ENCODE measurements at places on chromosomes 6 and 20. TPM values are rescaled to one million over a fixed set of nuclear protein-coding genes. Genes with fewer than 3 reads are reported as not detected.

Gene JAG1
- total RNA-seq, result 42.9 TPM

Gene TBCC
- 29.4 TPM for total RNA-seq

Gene TREM2
- not detected for total RNA-seq

Gene TREM1
- total RNA-seq, result not detected

Gene RSPO3
- total RNA-seq, result 0.39 TPM

Gene BPI
- total RNA-seq, result not detected

Gene FLRT3
- total RNA-seq, result not detected

Gene FNDC11
- 0.21 TPM for total RNA-seq

Gene FUCA2
- total RNA-seq, result 11.4 TPM

Gene BTBD9
- 8.0 TPM for total RNA-seq

Gene HUS1B
- total RNA-seq, result 0.92 TPM

Gene SRMS
- not detected for total RNA-seq

DNA sequence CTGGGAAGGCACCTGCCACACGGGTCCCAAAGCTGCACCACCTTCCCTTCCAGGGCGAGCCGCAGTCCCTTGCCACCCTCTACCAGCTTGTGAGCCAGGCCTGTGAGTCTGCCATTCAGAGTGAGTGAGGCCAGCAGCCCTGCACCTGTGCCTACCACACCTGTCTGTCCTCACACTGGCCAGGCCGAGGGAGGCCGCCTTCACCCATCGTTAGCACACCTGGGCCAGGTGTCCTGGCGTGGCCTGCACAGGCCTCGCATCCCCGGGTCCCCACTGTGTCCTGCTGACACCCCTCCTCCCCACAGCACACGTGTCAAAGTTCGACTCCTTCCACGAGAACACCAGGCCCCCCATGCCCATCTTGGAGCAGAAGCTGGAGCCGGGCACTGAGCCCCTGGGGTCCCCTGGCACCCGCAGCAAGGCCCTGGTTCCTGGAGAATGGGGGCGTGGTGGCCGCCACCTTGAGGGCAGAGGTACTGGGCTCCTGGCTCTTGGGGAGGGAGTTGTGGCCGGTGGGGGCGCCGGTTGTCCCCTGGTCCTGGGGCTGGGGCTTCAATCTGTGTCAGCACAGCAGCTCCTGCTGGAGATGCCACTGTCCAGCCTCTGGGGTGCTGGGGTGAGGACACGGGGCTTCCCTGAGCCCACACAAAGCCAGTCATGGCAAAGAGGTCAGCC lies 33.0 kb downstream of the CHRNA4 start:
- no peak for DNase-seq

DNA sequence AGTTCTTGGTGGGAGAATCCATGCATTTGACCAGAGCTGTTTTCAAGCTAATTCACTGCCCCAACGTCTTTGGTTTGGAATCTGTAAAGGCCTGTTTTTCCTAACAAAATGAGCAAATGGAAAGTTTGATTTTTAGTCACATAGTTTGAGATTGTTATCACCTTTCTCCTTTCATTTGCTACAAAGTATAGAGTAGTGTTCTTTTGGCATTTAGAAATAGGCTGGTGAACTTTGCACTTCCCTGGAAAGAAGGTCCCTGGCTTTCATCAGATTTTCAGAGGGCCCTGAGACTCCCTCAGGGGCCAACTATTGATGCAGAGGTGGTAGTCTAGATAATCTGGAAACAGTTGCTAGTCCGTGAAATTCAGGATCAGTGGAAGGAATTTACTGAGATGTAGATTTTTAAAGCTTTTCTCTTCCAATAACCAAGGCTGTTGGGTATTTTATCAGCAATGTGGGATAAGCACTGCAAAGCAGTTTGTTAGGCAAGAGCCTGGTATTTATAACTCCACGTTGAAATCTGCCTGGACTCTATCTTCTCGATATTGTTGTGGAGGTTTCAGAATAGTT lies 1.7 kb downstream of the ARFGEF2 start:
- DNase-seq, result no peak

- DNase-seq, result peak; percentile 49
These were observed 1.8 kb downstream of the OOEP start for GRCh38 chr6:73367761-73368355.

- DNase-seq, result peak; percentile 55
These were observed 102.4 kb upstream of the SUPT3H start for GRCh38 chr6:45479834-45480751.

DNA sequence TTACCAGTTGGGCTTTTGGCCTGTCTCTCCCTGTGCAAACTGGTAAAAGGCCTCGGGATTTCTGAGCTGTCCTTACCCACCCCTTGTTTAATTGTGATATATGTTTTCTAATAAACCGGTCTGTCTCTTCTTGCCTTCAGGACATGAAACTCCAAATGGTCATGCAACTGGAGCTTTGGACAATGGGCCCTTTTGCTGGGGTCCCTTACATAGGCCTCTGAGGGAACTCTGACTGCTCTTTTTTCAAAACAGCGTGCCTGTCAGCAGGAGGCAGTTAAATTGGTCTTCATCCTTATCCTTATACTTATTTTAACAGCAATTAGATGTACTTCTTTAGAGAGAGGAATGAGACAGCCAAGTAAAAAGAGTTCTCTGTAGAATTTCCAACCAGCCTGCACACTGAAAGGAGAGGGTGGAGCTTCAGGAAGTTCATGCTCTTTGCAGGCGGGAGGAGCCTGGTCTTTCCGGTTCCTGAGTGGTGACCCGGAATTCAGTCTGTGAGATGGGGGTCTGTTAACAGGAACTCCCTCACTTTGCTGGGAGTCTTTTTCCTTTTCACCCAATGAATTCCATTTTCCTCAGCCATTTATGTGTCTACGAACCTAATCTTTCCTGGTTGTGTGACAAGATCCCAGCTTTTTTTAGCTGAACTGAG lies 299.6 kb upstream of the GJE1 start:
- DNase-seq, result no peak

DNA sequence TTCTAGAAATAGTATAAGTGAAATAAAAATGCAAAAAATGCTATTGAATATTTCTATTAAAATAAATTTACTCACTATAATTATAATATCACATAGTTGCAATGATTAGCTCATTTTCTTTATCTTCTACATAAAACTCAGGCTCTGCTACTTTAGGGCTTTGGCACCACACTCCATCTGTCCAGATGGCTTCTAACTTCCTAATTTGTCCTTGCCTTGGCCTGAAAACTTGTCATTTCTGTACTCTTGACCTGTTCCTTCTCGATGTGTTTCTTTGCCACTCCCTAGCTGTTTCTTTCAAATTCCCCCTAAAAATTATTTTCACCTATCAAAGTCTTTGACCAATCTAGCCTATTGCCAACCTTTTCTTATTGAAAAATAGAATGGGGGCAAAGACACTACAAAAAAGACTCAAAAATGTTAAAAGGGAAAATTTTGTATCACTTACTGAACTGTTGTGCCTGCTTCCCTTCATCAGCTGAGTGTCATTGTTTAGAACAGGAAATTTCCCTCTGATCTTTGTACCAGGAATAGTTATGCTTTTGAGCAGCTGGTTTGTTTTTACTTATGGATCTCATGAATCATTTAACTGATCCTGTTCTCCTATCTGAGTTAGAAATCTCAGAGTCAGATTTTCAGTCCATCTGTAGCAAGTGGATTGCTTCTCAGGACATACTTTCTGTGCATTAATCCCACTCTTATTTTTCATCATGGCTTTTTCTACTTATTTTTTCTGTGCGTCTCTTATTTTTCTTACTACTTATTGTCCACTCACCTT lies 279.2 kb upstream of the CNR1 start:
- DNase-seq, result no peak

DNA sequence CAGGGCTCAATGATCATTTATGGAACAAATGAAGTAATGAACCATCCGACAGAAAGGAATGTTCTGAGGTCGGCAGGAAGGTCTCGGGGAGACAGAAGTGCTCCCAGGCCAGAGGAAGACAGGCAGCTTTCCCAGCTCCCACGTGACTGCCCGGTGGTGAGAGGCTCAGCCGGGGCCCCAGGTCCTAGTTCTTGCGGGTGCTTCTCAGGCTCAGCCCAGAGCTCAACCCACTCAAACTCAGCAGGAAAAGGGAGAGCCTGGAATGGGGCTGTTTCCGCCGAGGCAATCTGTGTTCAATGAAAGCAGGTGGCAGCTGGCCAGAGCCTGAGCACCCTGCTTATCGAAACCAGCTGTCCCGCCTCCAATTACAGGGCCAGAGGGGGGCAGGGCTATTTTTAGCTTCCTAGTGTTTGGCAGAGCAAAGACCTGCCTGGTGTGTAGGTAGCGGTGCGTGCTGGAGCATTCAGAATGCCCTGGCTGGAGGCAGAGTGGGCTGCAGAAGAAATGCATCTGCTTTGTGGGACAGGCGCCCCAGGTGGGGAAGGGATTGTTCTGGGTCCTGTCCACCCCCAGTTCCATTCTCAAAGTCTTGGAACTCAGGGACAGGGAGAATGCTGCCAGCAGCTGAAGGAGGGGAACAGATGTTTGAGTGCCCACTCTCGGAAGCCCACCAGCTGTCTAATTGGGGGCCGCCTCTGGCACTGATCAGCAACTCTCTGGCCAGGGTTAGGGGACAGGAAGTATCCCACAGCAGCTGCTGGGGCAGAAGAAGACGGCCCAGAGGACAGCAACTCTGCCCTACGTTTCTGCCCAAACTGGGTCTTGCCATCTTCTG lies 145.1 kb downstream of the PREX1 start:
- peak; percentile 99 for DNase-seq

DNA sequence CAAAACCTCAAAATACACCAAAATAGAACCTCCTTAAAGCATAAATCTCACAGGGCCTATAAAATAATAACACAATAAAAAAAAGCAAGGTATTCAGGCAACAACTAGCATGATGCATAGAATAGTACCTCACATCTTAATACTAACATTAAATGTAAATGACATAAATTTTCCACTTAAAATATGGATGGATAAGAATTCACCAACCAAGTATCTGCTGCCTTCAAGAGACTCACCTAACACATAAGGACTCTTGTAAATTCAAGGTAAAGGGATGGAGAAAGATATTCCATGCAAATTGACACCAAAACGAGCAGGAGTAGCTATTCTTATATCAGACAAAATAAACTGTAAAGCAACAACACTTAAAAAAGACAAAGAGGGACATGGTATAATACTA lies 52.2 kb downstream of the PERP start:
- DNase-seq, result no peak

- DNase-seq, result no peak
These were observed 315.6 kb upstream of the QKI start for GRCh38 chr6:163098827-163099479.

GRCh38 chr6:39095578-39095977 lies 19.4 kb downstream of the SAYSD1 start:
- DNase-seq, result no peak

DNA sequence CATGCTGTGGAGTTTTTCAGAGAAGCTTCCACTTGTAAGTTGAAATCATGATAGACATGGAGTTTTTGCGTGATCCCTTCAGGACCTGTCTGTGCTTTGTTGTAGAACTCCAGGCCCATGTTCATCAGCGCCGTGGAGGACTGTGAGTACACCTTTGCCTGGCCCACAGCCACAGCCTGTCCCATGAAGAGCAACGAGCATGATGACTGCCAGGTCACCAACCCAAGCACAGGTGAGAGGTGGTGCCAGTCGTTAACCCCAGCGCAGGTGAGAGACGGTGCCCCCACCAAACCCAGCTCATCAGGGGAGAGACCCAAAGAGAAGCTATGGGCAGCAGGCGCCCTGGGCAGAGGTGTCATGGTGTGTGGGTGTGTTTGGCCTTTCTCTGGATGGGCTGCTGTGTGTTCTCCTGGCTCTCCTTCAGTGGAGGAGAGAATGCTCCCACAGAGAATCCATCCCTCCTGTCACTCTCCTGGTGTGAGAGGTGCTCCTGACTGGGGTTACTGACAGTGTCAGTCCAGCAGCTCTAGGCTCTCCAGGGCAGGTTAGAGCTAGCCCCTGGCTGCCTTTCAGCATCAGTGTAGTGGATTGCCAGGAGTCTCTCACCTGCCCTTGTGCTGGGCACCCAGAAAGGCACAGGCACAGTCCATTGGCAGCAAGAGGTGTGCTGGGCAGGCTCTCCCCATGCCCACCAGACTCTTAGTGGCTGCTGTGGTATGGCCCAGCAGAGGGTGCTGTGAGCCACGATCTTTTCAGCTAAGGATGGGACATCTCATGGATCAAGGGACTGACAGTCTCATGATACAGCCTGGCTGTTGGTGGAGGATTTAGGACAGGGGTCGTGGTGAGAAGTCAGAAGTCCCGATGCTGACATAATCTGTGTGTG lies 49.6 kb upstream of the SLC22A1 start:
- DNase-seq, result no peak

DNA sequence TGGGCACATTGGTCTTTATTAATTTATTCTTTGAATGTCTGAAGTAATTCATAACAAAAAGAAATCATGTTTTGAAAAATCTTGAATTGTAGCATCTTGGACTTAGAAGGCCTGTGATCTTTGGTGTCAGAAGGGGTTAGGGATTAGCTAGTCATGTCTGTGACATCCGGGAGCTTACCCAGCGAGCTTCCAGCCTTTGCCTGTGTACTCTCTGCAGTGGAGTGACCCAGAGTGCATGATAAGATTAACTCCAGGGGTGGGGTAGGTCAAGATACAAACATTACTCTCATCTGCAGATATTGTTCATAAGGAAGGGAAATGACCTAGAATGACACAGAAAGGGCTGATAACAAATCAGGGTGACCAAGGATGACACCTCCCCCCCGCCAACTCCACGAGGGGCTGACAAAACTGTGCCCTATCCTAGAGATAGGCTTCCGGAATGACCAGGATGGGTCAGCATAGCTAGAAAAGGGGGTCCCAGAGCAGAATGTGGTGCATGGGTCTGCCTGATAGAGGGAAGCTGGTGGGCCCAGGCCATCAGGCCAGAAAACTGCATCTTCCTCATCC lies 56.6 kb upstream of the BLCAP start:
- DNase-seq, result no peak

- DNase-seq, result no peak
These were observed 36.9 kb upstream of the CCDC28A start for GRCh38 chr6:138736640-138737039.

- peak; percentile 39 for DNase-seq
These were observed 401.8 kb downstream of the PREX1 start for GRCh38 chr20:48425817-48426612.

- DNase-seq, result no peak
These were observed 186.0 kb upstream of the KCNK16 start for GRCh38 chr6:39508515-39508914.

DNA sequence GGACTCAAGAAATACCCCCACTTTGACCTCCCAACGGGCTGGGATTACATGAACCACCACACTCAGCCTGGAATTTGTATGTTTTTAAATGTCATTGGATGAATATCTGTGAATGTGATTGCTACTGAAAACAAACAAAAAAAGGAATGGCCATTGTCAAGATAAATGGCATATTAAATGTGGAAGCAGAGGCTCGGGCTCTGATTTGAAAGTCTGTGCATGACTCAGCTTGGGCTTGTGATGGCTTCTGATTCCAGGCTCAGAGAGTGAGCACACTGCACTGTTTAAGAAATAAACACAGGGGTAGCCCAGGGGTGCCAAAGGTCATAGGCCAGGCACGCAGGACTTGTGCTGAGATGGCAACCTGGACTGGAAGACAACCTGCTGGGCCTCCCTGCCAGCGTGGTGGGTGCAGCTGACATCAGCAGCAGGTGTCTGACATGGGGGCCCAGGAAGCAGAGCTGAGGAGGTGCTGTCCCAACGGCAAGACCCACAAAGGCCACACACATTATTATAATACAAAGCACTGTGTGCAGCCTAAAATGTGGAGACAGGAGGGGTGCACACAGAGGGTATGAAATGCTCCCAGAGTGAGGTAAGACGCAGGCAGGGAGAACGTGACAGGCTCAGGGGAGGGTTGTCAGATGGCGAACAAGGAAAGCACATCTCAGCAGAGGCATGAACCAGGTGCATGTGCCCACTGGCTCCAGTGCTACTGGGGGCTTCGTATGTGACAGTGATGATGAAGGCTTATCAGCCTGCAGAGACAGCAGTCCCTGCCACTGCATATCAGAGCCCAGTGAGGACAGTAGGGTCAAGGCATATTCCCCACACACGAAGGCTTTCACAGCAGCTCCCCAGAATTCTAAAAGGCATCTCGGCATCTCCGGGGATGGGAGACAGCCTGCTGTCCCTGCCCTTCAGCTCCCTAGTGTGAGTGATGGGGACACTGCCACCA lies 169.4 kb downstream of the SYNDIG1 start:
- DNase-seq, result no peak

Measured in A673 (cell line).